ENCODE measurements at places on chromosomes 7 and 10.

- DNase-seq, result no peak
These were observed 50.1 kb downstream of the NOD1 start for GRCh38 chr7:30428246-30429155.

- DNase-seq, result no peak
These were observed 4.2 kb upstream of the TMEM139 start for GRCh38 chr7:143280566-143280965.

DNA sequence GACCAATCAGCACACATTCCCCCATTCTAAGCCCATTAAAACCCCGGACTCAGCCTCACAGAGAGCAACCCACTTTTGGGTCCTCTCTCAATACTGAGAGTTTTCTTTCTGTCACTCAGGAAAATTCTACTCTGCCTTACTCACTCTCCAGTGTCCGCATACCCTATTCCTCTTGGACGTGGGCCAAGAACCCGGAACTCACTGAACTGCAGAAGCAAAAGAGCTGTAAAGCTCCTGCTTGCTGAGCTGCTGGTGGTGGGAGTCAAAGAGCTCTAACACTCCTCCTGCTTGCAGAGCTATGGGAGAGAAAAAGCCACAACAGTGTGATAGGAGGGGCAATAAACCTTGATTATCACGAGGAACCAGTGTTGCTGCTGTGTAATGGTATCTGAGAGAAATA is 386.9 kb downstream of the POM121L12 start:
- no peak for DNase-seq

- DNase-seq, result no peak
These were observed 1138.6 kb upstream of the SORCS1 start for GRCh38 chr10:108303149-108303548.

GRCh38 chr10:102322914-102323313 is 72.6 kb upstream of the NFKB2 start:
- DNase-seq, result no peak

DNA sequence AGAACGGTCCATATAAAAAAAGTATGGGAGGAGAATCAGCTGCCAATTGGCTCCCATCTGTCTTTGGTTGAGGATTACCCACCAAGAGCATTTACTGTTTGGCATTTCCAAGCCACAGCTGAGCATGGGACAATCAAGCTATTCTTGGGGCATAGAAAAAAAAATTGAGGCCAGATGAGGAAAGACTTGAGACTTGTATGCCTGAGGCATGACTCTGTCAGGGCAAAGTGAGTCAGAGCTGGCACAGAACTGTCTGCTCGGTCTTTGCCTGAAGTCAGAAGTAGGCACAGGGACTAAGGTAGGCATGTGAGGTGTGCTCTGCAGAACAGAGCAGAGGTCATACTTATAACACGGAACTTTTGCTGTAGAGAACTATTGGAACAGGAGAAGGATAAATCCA is 126.5 kb upstream of the CHRM2 start:
- DNase-seq, result no peak

- DNase-seq, result no peak
These were observed 70.8 kb downstream of the HIP1 start for GRCh38 chr7:75667938-75668337.

GRCh38 chr10:3671386-3671955 is 113.5 kb downstream of the KLF6 start:
- DNase-seq, result no peak

- no peak for DNase-seq
These were observed 60.6 kb downstream of the A1CF start for GRCh38 chr10:50824782-50825181.

- DNase-seq, result no peak
These were observed 75.0 kb downstream of the C10orf105 start for GRCh38 chr10:71644307-71645180.

- no peak for DNase-seq
These were observed 428.6 kb upstream of the ADARB2 start for GRCh38 chr10:2165771-2166460.

- DNase-seq, result no peak
These were observed 130.3 kb downstream of the PKD1L1 start for GRCh38 chr7:47817917-47818316.

- DNase-seq, result no peak
These were observed 20.9 kb upstream of the DNAJB12 start for GRCh38 chr10:72375585-72375984.

GRCh38 chr10:48474765-48475365 is 130.0 kb downstream of the ARHGAP22 start:
- no peak for DNase-seq

GRCh38 chr7:67019562-67020390 is 23.1 kb downstream of the TYW1 start:
- DNase-seq, result peak; percentile 58

GRCh38 chr10:95537542-95537927 is 23.6 kb downstream of the SORBS1 start:
- no peak for DNase-seq
